Hepatocyte (in vitro differentiated cells): ENCODE measurements at places on chromosomes 3 and 15. TPM values are rescaled to one million over a fixed set of nuclear protein-coding genes. Genes with fewer than 3 reads are reported as not detected.
A peak's percentile ranks its signal among the peaks of the same experiment; 100 is the strongest.

Gene SERPINI2
- not detected in 2 replicates for total RNA-seq

DNA sequence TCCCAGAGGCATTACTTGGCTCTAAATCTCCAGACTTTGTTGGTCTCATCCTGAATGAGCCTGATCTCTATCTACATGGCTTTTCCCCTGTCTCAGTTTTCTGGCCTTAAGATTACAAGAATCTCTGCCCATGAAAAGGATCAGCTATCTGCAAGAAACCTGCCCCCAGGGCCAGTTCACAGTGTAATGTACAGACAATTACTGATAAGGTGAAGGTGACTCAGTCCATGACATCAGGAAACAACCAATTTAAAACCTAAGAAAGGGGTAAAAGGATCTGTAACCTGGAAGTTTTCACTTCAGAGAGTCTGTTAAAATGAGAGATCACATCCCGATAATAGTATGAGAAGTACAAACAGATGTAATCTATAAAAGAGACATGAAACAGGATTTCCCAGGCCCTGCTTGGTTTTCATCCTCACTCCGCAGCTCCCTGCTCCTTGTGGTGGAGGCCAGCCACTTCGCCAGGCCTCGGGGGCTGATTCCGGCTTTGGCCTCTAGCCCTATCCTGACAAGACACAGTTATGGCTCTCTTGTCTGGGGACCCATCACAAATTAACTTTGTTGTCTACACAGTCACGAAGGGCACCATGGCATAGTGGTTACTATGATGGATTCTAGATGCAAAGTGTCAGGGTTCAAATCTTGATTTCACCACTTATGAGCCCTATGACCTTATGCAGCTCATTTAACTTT is 136.9 kb downstream of the THSD4 start:
- peak overlapping the region; percentile 87 for H3K27ac ChIP-seq
- DNase-seq, result peak; percentile 78
- no peaks in the 10 kb centered on the region for H3K36me3 ChIP-seq
- H3K4me1 ChIP-seq, result peaks cover 26% of the 10 kb centered on the region

GRCh38 chr3:195147649-195148080 is 123.3 kb downstream of the XXYLT1 start:
- H3K36me3 ChIP-seq, result no peaks in the 10 kb centered on the region
- no peak overlapping the region for H3K4me3 ChIP-seq
- no peaks in the 10 kb centered on the region for H3K27me3 ChIP-seq
- peaks cover 17% of the 10 kb centered on the region for H3K4me1 ChIP-seq
- no peak overlapping the region for H3K27ac ChIP-seq
- no peak for DNase-seq

Gene PP2D1
- total RNA-seq, result not detected in 2 replicates

- no peaks in the 10 kb centered on the region for H3K36me3 ChIP-seq
- H3K4me3 ChIP-seq, result no peak overlapping the region
- no peak overlapping the region for H3K27ac ChIP-seq
- no peak for DNase-seq
Measured at GRCh38 chr15:49624056-49624455, 3.2 kb downstream of the DTWD1 start.

- H3K27me3 ChIP-seq, result no peaks in the 10 kb centered on the region
- H3K27ac ChIP-seq, result no peak overlapping the region
- no peak overlapping the region for H3K4me3 ChIP-seq
- DNase-seq, result no peak
Measured at GRCh38 chr3:192940129-192940528, 22.5 kb upstream of the MB21D2 start.

DNA sequence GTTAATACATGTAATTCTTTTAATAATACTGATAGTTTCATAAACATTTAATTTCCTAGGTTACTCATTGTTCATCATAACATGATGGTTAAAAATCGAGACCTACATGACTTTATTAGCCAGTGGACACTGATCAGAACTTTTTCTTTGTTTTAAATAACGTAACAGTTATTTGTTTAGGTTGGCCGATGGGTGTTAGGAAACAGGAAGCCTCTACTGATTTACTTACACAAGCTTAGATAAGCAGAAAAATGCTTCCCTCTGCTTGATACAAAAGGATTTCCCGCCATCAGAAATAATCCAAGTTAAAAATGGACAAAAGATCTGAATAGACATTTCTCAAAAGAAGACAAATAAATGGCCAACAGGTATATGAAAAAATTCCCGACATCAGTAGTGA is 16.6 kb upstream of the APH1B start:
- DNase-seq, result no peak
- no peaks in the 10 kb centered on the region for H3K27me3 ChIP-seq
- H3K4me1 ChIP-seq, result peaks cover 26% of the 10 kb centered on the region
- no peak overlapping the region for H3K27ac ChIP-seq

- no peaks in the 10 kb centered on the region for H3K36me3 ChIP-seq
- peak; percentile 82 for DNase-seq
- no peaks in the 10 kb centered on the region for H3K27me3 ChIP-seq
- H3K4me1 ChIP-seq, result peaks cover 8% of the 10 kb centered on the region
- peak overlapping the region; percentile 59 for H3K4me3 ChIP-seq
Measured at GRCh38 chr15:82810061-82810889, 847 bp downstream of the WHAMM start.
